Glomerular endothelial cell (primary cell): ENCODE measurements at places on chromosomes 16 and 17. TPM values are rescaled to one million over a fixed set of nuclear protein-coding genes. Genes with fewer than 3 reads are reported as not detected.

Gene ZFP3
- total RNA-seq = 2.0 and 2.5 TPM in 2 replicates

Gene GCGR
- not detected in 2 replicates for total RNA-seq

Gene ZG16B
- 0.99 TPM in 1 of 2 replicates, not detected in the other for total RNA-seq

- no peak for DNase-seq
Observed at GRCh38 chr16:86010680-86011141, 111.7 kb downstream of the IRF8 start.

DNA sequence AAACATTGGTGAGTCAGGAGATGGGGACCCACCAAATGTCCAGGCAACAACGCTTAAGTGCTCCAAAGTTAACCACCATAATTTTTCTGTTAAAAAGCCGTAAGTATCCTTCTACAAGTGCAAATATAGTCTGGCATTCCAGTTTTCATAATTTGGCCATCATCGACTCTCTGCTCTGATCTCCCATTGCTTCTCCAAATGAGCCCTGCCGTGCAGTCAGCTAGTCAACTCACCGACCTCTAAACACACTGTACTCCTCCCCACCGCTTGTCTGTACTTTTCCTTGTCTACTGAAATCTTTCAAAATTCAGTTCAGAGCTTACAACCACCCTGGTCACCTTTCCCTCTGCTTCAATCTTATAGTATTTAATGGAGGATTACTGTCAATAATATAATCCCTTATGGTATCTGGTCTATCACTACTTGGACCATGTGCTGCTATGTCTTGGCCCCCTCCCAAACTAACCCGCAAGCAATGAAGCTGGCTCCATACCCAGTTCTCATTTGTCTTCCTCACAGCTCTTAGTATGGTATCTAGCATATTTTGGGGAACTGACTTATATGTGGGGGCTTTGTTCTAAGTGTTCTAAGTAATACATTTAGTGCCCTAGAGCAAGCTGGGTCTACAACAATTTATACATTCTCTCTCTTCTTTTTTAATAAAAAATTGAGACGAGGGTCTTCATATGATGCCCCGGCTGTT, 52.7 kb upstream of the SLC25A19 start:
- DNase-seq = no peak

GRCh38 chr17:43712397-43712796, 46.2 kb downstream of the SOST start:
- no peak for DNase-seq

GRCh38 chr16:88734361-88734728, 28.0 kb downstream of the CTU2 start:
- no peak for DNase-seq

DNA sequence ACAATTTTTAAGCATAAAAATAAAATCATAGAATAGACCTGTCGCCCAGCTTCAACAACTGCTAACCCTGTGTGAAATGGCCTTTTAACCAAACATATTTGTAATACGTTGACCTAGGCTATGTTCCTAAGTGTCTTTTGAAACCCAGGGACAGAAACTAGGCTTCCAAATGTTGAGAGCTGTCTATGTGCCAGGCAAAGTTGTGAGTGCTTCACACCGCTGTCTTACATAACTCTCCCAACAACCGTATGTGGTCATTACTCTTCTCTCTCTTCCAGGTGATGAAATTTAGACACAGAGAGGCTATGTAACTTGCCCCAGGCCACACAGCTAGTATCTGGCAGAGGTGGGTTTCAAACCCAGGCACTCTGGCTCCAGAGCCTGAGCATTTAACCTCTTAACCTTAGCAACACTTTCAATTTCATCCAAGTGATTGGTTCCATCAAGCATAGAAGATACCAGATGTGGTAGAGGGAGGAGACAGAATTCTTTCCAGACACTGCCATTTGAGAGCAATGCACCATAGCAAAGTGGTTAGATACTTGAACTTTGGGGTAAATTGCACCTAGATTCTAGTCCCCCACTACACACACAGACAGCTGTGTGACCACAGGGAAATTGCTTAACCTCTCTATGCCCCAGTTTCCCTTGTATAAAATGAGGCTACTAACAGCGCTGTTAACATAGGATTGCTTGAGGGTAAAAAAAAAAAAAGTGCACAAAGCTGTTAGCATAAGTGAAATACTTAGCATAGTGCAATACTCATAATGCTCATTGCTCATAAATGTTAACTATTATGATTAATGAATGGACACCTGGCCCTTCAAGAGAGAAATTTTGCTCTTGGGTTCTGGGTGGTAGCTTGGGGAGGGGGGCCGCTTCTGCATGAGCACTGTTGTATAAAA, 160.6 kb downstream of the IRX3 start:
- no peak for DNase-seq

- no peak for DNase-seq
Observed at GRCh38 chr17:9235346-9235745, 214.0 kb downstream of the NTN1 start.

DNA sequence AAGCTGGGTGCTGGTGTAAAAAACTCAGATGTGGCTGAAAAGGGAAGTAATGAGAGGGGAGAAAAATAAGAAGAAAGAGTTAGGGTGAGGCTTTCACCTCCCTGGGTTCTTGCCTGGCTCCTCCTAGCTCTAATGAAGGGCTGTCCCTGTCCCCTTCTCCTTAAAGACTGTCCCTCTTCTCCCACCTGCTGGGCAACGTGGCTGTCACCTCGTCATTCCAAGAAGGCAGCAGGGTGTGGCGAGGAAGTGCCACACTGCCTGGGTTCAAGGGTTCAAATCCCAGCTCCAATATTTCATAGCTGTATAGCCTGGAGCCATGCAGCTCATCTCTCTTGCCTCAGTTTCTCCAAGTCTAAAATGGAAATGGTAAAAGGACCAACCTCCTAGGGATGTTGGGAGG, 122.5 kb upstream of the CACNG5 start:
- no peak for DNase-seq
